GM23338 (cell line): ENCODE measurements at places on chromosomes 4 and X. TPM values are rescaled to one million over a fixed set of nuclear protein-coding genes. Genes with fewer than 3 reads are reported as not detected.

FAAH2 gene
- 5.3 and 10.5 TPM in 2 replicates for polyA plus RNA-seq

DNA sequence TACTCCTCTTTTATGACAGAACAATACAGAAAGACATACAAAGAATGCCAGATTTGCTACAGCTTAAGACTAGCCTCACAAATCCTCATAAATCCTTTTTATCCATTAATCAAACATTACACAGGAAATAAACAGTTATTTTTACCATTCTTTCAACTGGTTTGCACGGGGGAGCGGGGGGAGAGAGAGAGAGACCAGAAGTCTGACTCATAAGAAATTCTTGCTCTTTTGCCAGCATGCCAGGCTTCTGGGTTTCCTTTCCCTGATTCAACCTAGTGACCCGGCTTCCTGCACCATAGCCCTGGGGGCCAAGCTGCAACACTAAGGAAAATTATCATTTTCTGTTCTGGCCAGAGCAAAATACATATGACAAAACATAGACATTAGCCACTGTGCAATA is 6.8 kb upstream of the RRAGB start:
- H3K27ac ChIP-seq, result no peak overlapping the region
- no peaks in the 10 kb centered on the region for H3K27me3 ChIP-seq

DNA sequence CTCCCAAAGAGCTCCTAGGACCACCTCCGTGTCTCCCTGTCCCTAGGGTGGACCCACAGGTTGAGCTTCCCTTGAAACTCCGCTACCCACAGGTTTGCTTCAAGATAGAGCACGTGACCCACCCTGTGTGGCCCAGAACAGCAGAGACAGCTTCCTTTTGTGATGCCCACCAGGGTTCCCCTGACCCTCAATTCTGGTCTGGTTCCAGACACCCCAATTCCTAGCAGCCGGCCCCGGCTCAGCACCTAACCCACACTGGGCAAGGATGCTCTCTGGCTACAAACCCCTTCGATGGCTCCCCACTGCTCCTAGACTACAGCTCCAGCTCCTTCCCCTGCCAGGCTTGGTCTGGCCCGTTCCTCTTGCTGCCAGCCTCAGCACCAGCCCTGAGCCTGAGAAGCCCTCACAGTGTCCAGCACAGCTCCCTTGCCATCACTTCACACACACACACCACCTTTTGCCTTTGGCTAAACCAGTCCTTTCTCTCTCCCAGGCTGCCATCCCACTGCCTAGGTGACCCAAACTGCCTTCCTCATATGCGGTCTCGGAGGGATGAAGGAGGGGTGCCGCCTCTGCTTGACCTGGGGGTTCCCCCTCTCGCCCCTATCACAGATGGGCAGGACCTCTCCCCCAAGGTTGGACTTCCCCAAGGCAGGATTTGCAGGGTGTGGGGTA is 6.2 kb downstream of the PNCK start:
- DNase-seq, result no peak
- H3K4me3 ChIP-seq, result no peak overlapping the region
- H3K27me3 ChIP-seq, result no peaks in the 10 kb centered on the region
- H3K4me1 ChIP-seq, result no peaks in the 10 kb centered on the region

GRCh38 chr4:26942871-26943270 is 82.2 kb downstream of the STIM2 start:
- H3K4me3 ChIP-seq, result no peak overlapping the region
- no peaks in the 10 kb centered on the region for H3K36me3 ChIP-seq
- H3K27ac ChIP-seq, result no peak overlapping the region

DNA sequence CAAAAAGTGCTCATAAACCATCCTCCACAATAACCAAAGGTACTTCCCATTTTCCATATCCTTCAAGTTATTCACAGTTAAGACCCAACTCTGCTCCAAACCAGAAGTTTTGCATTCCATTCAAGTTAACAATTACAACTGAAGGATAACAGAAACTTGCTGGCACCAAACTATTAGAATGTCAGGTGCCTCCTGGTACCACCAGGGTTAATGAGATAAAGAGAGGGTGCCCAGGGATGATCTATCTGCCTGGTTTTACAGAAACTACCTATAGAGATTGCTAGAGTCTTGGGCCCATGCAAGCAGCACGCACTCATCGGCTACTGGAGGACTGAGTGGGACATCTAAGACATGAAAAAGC is 114.6 kb downstream of the RBM47 start:
- H3K27me3 ChIP-seq, result no peaks in the 10 kb centered on the region
- no peaks in the 10 kb centered on the region for H3K36me3 ChIP-seq
- DNase-seq, result no peak
- no peak overlapping the region for H3K4me3 ChIP-seq
- H3K4me1 ChIP-seq, result peaks cover 50% of the 10 kb centered on the region

- H3K4me1 ChIP-seq, result no peaks in the 10 kb centered on the region
- no peaks in the 10 kb centered on the region for H3K27me3 ChIP-seq
- no peak overlapping the region for H3K4me3 ChIP-seq
- no peaks in the 10 kb centered on the region for H3K36me3 ChIP-seq
These were observed 117.2 kb downstream of the SLIT2 start for GRCh38 chr4:20368926-20369325.

GRCh38 chr4:39390603-39391002 is 16.1 kb upstream of the KLB start:
- no peak overlapping the region for H3K27ac ChIP-seq
- no peak for DNase-seq
- H3K4me1 ChIP-seq, result no peaks in the 10 kb centered on the region
- H3K27me3 ChIP-seq, result no peaks in the 10 kb centered on the region
- no peak overlapping the region for H3K4me3 ChIP-seq
